ENCODE measurements at places on chromosomes 11 and 22.

- no peak for DNase-seq
Measured at GRCh38 chr22:26445577-26446275, 16.7 kb downstream of the ASPHD2 start.

GRCh38 chr11:89177691-89178231, at the start of gene TYR:
Gene TYR, plus strand, starts transcription at chr11:89177875. Its CDS starts 79 bp downstream, at chr11:89177954.
- no peak for DNase-seq

DNA sequence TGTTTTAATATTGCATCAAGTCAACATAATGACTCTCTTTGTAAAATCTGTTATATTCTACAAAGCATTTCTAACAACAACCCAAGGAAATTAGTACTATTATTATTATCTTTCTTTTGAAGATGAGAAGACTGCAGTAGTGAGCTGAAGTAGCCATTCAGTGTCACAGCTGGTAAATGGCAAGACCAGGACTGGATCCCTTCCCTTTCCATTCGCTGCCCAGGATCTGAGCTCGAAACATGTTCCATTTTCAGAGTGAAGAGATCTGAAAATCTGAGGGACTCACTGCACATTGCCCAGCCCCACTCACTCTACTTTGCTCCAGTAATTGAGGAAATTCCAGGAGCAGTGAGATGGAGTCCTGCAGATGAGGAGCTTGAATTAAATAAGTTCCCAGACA, 240.0 kb upstream of the BLID start:
- DNase-seq: no peak

- no peak for DNase-seq
Measured at GRCh38 chr11:1558775-1559110, 13.3 kb downstream of the DUSP8 start.

DNA sequence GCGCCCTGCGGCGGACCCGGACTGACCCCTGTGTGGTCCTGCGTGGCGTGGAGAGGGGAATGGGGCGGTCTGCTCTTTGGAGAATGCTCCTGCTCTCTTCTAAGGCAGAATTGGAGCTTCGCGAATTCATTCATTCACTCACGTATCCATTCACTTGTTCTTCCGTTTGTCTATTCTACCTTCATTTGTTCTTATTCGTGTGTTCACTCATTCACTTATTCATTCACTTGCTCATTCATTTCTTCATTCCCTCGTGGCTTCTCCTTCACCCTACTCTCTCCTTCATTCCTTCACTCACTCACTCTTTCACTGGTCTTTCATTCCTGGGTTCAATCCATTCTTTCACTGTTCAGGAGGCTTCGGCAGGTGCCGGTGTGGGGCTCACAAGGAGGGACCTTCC, 69.6 kb downstream of the WNT7B start:
- DNase-seq: no peak

DNA sequence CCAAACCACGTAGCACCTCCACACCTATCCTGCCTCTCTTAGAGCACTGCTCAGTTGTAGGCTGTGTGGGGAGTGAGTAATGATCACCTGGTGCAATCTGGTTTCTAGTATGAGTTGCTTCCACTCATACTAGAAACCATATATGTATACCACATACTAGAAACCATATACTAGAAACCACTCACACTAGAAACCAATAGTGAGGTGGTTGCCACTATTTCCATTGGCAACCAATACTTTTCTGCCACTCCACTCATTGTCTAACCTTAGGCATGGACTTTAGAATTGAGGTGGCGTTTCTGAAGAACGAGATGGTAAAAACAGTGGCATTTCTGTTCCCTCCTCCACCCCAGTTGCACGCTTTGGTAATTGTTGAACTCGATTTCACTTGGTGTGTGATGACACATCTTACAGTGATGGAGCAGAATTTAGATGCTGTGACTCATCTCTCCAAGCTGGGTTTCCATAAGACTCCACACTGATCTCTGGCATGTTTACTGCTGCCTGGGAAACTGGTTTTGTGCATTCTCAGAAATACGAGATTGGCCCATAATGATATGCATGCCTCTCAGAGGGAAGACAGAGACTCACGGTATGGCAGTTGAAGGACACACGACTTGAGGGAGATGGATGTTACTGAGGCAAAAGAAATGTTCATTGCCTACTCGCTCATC, 82.9 kb downstream of the KIRREL3 start:
- peak; percentile 2 for DNase-seq

- DNase-seq: no peak
Measured at GRCh38 chr22:39580006-39580441, 9.5 kb downstream of the CACNA1I start.

Measured in GM18507 (cell line).